Kidney (tissue), 22 donors: ENCODE measurements at places on chromosomes 12 and 14. TPM values are rescaled to one million over a fixed set of nuclear protein-coding genes. Genes with fewer than 3 reads are reported as not detected.

DNA sequence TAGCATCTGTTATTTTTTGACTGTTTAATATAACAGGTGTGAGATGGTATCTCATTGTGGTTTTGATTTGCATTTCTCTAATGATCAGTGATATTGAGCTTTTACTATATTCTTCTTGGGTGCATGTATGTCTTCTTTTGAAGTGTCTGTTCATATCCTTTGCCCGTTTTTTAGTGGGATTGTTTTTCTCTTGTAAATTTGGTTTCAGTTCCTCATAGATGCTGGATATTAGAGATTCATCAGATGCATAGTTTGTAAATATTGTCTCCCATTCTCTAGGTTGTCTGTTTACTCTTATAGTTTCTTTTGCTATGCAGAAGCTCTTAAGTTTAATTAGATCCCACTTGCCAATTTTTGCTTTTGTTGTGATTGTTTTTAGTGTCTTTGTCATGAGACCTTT, 48.9 kb upstream of the NEDD1 start:
- no peak for DNase-seq

GRCh38 chr12:92676710-92677109, 26.1 kb upstream of the PLEKHG7 start:
- DNase-seq, result no peak

DNA sequence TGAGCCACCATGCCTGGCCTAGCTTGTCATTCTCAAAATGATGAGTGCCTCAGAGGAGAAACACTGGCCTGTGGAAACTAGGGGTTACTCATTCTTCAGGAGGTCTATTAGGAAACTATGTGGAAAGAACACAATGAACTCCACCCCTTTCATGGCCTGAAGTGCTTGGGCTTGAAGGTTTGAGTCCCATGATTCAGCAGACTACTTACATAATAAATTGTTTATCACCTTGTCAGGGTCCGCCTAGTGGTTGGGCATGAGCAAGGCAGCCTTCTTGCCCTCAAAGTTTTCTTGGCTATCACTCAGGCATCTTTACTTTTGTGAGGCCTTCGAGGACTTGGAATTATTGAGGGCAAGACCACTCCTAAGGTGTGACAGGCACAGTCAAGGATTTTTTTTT, 251.2 kb downstream of the ACSS3 start:
- no peak for DNase-seq

DNA sequence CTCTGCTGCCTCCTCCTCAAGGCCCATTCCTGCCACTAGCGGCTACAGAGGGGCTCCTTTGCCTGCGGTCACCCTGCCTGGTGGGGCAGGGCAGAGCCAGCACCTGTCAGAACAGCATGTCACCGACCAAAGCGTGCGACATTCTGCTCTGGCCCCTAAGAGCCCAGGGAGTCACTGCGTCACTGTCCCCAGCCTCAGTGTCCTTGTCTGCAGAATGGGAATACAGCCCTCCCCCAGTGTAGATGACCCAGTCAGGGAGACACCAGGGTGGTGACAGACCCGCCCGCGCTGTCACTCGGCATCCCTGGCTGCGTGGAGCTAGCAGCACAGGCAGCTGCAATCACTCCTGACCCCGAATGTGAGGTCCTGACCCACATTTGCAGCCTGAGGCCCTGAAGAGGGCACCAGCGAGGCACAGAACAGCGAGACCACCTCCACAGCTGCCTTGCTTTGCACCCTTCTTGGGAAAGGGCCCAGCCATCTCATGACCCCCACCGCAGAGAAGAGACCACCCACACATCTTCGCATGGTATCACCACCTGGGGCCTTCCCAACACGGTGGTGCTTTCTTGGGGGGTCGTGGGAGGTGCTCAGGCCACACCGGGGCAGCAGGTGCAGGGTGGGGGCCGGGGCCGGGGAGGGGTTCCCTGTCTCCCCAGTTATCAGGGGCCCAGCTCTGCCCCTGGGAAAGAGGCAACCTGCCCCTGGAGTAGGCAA, 2.5 kb downstream of the AHNAK2 start:
- DNase-seq, result no peak

LRRC43 gene
- 7.9 TPM for polyA plus RNA-seq

DNA sequence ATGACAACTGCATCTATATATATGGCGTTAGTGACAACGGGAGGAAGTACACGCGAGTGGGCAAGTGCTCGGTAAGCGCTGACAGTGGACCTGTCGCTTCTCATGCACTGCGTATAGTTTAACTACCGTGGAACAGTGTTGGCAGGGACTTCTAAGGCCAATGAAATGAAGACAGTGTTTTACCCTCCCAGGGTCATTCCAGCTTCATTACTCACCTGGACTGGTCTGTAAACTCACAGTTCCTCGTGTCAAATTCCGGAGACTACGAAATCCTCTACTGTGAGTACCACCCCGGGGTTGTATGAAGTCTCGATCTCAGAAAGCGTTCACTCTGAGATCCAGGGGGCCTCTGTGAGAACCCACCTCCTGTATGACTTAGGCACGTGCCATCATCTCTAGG, 129.2 kb upstream of the EVL start:
- DNase-seq, result no peak

DNA sequence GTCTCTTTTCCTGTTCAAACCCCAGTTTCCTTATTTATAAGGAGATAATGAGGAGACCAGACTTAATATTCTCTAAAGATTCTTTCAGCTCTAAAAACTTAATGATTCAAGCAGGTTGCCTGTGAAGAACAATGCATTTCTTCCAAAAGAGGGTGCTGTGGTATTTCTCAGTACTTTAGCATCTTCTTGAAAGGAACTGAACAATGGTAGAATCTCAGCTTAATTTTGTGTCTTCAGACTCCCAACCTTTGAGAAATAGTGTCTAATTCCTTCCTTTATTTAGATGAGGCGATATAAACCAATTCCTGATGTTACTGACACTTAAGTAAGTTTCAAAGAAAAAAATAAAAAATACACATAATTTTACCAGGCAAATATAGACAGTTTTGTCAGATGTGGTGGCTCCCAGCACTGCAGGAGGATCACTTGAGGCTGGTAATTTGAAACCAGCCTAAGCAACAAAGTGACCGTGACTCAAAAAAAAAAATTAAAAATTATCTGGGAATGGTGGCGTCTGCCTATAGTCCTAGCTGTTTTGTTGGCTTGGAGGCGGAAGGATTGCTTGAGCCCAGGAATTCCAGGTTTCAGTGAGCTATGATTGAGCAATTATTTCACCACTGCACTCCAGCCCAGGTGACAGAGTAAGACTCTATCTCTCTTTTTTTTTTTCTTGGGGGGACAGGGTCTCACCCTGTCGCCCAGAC, 76.9 kb upstream of the PSMA6 start:
- no peak for DNase-seq

GRCh38 chr14:101193106-101193844, 289.8 kb upstream of the RTL1 start:
- peak; percentile 8 for DNase-seq

SYCP3 gene
- 0.54 TPM for polyA plus RNA-seq

SOX5 gene
- polyA plus RNA-seq, result 0.54 TPM

DNA sequence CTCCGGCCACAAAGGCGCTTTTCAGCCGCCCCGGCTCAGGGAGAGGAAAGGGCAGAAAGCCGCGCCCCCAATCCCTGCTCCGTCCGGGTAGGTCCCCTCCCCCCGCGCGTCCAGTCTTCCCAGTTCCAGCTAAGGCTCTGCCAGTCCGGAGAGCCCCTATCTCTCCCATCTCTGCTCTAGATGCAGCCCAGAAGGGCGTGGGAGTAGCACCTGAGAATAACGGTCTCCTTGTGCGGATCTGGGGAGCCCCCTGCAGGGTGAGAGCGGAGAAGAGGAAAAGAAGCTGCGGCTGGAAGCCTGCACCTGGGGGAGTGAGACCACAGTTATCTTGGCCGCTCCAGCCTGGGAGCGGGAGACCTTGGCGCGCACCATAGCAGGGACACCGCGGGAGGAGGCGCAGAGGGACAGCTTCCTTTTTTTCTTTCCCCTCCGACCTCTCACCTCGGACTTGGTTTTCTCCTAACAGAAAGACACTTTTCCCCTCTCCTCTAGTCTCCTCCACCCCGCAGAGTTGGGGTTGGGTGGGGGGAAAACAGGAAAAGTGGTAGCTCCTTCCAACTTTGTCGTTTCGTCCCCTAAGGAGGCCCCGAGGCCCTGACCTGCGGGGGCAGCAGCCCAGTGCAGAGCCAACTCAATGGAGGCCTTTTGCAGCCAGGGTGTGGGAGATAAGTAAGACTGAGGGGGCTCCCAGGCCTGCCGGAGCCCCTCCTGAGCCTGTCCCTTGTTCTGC, 2.4 kb downstream of the DHH start:
- DNase-seq, result peak; percentile 81

C1S gene
- polyA plus RNA-seq, result 81.2 TPM

DNA sequence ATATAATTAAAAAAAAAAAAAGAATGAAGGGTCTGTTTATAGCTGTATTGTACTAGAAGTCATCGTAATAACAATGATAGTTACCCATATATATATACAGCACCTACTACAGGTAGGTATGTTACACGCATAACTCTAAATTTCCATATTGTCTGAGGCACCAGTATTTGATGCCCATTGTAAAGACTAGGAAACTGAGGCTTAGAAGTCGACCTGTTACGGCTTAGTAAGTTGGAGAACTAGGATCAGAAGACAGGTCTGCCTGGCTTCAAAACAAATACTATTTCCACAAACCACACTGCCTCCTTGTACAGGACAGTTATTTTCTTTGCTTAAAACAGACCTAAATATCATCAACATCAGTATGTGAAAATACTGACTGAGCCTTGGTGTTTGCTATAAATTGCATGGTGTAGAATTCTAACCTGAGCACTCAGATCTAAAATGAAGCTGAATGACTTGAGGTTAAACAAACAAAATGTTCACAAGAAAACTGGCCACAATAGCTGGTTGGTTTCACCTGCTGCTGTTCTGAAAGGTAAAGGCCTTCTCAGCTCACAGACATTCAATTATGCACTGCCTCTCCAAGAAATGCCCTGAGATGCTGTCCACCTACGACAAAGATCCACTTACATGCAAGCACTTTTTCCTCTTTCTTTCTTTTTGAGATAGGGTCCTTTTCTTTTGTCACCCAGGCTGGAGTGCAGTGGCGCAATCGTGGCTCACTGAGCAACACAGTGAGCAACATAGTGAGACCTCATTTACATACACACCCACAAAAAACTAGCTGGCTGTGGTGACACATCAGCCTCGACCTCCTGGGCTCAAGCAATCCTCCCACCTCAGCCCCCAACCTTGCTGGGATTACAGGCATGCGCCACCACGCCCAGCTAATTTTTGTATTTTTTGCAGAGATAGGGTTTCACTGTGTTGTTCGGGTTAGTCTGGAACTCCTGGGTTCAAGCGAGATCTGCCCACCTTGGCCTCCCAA, 35.7 kb downstream of the SSH1 start:
- no peak for DNase-seq

DNAJC22 gene
- polyA plus RNA-seq, result 15.1 TPM

SERPINA3 gene
- polyA plus RNA-seq, result 786 TPM

SLC17A8 gene
- 0.09 TPM for polyA plus RNA-seq

ST8SIA1 gene
- polyA plus RNA-seq, result 2.8 TPM

DNA sequence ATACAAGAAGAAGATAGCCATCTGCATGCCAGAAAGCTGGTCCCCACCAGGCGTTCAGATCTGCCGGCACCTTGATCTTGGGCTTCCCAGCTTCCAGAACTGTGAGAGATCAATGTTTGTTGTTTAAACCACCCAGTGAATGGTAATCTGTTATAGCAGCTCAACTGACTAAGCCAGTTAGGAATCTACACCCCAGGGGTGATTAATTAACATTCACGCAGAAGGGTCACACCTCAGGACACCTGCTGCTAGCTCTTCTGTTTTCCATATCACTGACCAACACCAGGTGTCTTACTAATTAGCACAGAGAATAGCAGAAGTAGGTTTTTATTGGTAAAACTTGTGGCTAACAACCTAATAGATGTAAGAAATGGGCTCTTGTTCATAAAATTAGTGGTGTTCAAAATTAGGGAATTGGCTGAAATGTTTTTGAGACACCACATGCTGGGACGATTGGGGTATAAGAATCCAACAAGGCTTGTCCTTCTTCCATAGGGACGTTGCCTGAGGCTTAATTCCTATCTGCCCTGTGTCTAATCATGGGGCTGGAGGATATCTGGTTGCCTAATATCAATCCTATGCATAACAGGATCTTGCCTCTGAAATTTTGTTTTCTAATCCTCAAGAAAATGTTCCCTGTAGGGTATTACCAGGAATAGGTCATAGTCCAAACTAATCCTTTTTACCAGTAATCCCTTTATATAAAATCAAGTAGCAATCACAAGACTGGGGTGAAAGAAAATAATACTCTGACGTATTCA, 42.0 kb upstream of the CHST11 start:
- no peak for DNase-seq

DNA sequence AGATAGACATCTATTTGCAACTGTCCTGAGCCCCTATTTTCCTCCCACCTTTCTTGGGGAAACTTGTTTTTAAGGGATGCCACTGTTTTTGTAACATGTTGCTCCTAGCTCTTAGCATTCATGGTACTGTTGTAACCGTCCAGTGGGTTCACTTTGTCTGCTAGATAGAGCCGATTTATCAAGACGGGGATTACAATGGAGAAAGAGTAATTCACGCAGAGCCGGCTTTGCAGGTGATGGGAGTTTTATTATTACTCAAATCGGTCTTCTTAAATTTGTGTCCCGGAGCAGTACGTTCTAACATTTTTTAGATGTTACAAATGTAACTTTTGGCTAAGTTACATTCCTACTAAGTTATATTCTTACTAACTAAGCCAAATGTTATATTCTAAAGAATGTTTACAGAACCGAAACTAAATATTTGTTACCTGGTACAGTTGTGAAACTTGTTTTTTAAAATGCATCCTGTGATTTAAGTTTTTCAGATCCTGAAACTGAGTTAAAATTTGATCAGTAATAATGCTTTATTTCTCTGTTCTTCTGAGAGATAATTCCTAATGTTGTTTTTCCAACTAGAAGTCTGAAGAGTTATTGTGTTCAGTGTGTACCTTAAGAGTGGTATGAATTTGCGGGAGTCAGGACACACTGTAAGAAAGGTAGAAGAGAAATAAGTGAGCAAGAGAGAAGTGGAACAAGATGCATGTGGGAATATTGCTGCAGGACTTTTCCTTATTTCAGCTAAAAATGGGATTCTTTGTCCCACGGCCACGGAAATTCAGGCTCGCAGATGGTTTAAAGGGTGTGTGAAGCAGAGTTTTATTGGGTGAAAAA, 20.6 kb upstream of the CLEC2D start:
- peak; percentile 19 for DNase-seq

PRKD1 gene
- 14.0 TPM for polyA plus RNA-seq

CNPY2 gene
- polyA plus RNA-seq, result 156 TPM

TMEM132D gene
- polyA plus RNA-seq, result not detected

- DNase-seq, result no peak
Observed at GRCh38 chr14:60025571-60025970, 66.2 kb upstream of the PCNX4 start.

- no peak for DNase-seq
Observed at GRCh38 chr12:105273601-105274000, 37.6 kb upstream of the APPL2 start.

PPM1H gene
- polyA plus RNA-seq, result 8.7 TPM
